ENCODE measurements at places on chromosomes 7 and 10. TPM values are rescaled to one million over a fixed set of nuclear protein-coding genes. Genes with fewer than 3 reads are reported as not detected.

PLEKHA8 gene
- total RNA-seq = 5.9 TPM

LIPN gene
- not detected for total RNA-seq

CLRN3 gene
- not detected for total RNA-seq

CHST3 gene
- total RNA-seq = 35.6 TPM

SPDYE2 gene
- not detected for total RNA-seq

TMEM213 gene
- total RNA-seq = not detected

CFAP70 gene
- 0.12 TPM for total RNA-seq

MACC1 gene
- not detected for total RNA-seq

RABGEF1 gene
- 27.8 TPM for total RNA-seq

CNPY1 gene
- not detected for total RNA-seq

GIMAP8 gene
- total RNA-seq = not detected

ZFAND2A gene
- 58.9 TPM for total RNA-seq

AKR1C2 gene
- total RNA-seq = 4,029 TPM

RNF32 gene
- 2.1 TPM for total RNA-seq

WDR37 gene
- 8.1 TPM for total RNA-seq

GATA3 gene
- total RNA-seq = 3.8 TPM

EPDR1 gene
- 87.3 TPM for total RNA-seq

GRID2IP gene
- not detected for total RNA-seq

HOXA13 gene
- 2.6 TPM for total RNA-seq

ZNF33A gene
- total RNA-seq = 7.8 TPM

CRHR2 gene
- not detected for total RNA-seq

CNNM2 gene
- total RNA-seq = 5.3 TPM

PRTFDC1 gene
- 22.2 TPM for total RNA-seq

TMEM270 gene
- 0.23 TPM for total RNA-seq

SUN3 gene
- total RNA-seq = not detected

CABCOCO1 gene
- not detected for total RNA-seq

PNLIPRP2 gene
- not detected for total RNA-seq

GIMAP6 gene
- total RNA-seq = not detected

UTF1 gene
- total RNA-seq = not detected

SFRP5 gene
- total RNA-seq = 1.5 TPM
